Myocyte (in vitro differentiated cells): ENCODE measurements at places on chromosomes 6 and 20. TPM values are rescaled to one million over a fixed set of nuclear protein-coding genes. Genes with fewer than 3 reads are reported as not detected.

DNA sequence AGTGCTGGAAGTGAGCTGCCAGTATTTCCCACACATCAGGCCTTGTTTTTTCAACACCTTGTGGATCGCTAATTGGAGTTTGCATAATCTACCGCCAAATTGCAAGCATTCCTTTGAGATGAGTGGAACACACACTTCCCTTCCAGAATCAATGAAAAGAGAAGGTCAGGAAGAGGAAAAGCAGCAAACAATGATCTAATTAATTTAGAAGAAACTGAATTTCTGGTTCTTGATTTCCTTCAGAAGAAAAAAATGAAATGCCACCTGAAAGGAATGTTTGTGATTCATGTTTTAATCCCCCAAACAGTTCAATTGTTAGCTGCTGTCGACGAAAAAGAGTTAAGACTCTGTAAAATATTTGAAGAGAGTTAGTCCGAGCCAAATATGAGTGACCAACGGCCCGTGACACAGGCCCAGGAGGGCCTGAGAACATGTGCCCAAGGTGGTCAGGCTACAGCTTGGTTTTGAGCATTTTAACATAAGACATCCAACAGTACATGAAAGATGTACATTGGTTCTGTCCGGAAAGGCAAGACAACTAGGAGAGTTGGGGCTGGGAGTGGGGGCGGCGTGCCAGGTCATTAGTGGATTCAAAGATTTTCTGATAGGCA is 182.3 kb downstream of the MTFR2 start:
- DNase-seq, result no peak

DNA sequence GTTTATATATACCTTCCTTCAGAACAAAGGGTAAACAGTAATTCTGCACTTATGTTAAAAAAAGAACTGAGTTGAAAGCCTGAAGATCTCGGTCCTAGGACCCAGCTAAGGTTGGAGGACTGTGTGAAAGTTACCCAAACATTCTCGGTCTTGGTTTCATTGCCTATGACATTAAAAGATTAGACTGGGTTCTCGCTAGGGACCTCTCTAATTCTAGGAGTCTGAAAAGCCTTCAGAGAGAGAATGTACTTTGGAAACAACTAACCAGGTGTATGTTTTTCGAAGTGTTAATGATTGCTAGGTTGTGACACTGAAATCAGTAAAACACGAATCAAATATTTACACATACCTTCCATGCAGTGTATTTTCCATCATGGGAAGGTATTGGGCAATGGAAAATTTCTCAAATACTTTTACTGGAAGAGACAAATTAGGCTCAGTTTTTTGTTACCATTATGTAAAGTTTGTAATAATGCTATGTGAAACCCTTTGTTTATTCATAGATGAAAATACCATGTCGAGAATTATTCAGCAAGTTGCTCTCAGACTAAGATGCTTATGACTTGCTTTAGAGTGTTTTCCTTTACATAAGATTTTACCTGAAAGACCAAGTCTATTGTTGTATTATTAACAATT is 113.7 kb upstream of the LOC128125822 start:
- DNase-seq, result no peak

The ANKEF1 gene
- total RNA-seq, result 0.10 TPM in 1 of 2 replicates, not detected in the other

The SIGLEC1 gene
- 0.53 and 1.3 TPM in 2 replicates for total RNA-seq

DNA sequence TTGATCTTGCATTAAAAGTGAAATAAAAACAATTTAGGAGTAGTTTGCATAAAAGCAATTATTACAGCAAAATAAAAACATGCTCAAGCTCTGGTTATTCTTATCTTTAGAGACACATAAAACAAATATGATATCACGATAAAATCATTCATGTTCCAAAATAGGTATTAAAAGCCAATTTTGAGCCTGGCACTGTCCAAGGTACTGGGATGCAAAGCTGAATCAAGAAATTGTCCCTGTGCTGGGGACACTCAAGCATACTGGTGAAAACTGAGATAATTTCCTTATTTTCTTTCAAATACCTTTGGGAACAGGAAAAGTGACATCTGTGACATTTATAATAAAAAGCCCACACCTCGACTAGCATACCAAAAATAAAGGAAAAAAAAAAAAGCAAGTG is 931 bp upstream of the MTCL3 start:
- DNase-seq, result peak; percentile 46

DNA sequence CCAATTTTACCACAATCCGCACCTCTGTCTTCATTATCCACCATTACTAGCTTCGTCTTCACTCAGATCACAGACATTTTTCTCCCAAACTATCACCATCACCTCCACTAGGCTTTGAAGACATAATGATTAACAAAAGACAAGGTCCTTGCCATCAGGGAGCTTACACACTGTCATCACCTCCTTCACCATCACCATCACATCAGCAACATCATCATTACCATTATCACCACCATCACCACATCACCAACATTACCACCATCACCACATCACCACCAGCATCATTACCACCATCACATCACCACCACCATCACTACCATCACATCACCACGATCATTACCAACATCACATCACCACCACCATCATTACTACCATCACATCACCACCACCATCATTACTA is 4.4 kb upstream of the SLC22A7 start:
- no peak for DNase-seq

DNA sequence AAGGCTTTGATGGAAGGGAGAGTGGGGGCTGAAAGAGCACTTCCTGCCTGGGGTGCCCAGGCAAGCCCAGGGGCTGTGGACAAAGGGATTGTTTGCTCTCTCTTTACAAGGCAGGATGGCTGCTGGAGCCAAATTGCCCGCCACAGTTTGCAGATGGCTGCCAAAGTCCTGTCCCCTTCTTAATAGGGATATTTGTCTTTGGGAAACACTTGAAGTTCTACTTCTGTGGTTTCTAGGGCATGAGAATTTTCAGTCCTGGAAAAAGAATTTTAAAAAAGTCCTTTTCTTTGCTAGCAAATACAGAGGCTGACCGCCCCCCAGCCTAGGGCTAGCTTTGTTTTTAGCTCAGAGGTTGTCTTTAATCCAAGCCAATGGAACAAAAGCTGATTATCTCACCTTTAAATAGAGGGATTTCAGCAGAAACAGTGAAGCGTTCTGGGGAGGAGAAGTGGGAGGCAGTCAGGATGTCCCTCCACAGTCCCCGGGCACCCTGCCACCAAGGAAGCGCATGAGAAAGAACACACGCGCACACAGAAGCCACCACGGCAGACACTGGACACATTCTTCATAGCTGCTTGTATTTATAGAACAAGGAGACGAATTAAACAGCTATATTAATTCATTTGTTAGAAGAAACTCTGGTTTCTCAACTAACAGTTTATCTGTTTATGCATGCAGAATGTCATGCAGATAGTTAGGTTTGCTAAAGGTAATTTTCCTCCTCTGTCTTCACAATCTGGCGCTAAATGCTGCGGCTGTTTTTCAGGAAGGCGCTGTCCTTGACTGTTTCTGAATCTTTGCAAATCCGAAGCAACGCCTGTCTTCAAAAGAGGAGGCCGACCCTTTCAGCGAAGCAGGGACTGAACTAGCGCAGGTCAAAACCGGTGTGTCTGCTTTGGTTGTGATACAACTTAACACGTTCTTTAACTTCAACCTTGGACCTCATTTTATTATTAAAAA is 736.9 kb downstream of the QKI start:
- peak; percentile 12 for DNase-seq

The RBPJL gene
- total RNA-seq, result not detected in 2 replicates

The POPDC3 gene
- 98.0 and 129 TPM in 2 replicates for total RNA-seq

The RNF217 gene
- 31.3 and 34.2 TPM in 2 replicates for total RNA-seq

- no peak for DNase-seq
Measured at GRCh38 chr6:146884728-146885127, 286.0 kb downstream of the ADGB start.

The GABRR1 gene
- total RNA-seq, result not detected in 2 replicates

- no peak for DNase-seq
Measured at GRCh38 chr6:44650947-44651346, 263.4 kb downstream of the CDC5L start.

- DNase-seq, result peak; percentile 63
Measured at GRCh38 chr6:108837236-108837971, 10.8 kb upstream of the ARMC2 start.

- DNase-seq, result peak; percentile 53
Measured at GRCh38 chr6:113184291-113184690, 672.9 kb upstream of the MARCKS start.

The CLPSL2 gene
- not detected in 2 replicates for total RNA-seq

DNA sequence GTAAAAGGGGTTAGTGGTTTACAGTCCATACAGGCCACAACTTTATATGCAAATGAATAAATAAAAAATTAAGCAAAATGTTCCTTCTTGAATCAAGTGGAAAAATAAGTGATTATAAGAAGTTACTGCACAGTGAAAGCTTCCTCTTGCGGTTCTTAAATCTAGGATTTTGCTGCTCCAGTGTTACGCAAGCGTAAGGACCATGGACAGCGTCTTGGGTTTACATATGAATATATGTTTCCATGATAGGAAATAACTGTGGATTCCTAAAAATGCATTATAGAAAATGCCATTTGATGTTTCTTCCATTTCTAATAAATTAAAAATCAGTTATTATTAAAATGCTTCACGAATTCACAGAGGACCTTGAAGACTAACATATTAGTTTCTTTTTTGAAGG is 176.6 kb upstream of the POU3F2 start:
- peak; percentile 42 for DNase-seq

The MCCD1 gene
- total RNA-seq, result not detected in 2 replicates

GRCh38 chr6:31058128-31058894 is 48.0 kb downstream of the MUC22 start:
- DNase-seq, result peak; percentile 32

DNA sequence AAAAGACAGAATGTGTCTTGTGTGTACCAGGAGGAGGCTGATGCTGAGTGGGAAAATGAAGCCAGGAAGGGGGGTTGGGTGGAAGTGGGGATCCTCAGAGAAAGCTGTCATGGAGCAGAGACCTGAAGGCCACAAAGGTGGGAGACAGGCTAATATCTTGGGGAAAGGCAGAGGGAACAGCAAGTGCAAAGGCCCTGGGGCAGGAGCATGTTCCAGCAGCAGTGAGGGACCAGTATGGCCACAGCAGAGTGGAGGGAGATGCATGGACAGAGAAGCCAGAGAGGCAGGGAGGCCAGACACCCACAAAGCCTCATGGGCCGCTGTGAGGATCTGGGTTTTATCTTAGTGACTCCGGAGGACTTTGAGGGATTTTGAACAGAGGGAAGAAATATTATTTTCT is 254.2 kb upstream of the SULF2 start:
- no peak for DNase-seq

DNA sequence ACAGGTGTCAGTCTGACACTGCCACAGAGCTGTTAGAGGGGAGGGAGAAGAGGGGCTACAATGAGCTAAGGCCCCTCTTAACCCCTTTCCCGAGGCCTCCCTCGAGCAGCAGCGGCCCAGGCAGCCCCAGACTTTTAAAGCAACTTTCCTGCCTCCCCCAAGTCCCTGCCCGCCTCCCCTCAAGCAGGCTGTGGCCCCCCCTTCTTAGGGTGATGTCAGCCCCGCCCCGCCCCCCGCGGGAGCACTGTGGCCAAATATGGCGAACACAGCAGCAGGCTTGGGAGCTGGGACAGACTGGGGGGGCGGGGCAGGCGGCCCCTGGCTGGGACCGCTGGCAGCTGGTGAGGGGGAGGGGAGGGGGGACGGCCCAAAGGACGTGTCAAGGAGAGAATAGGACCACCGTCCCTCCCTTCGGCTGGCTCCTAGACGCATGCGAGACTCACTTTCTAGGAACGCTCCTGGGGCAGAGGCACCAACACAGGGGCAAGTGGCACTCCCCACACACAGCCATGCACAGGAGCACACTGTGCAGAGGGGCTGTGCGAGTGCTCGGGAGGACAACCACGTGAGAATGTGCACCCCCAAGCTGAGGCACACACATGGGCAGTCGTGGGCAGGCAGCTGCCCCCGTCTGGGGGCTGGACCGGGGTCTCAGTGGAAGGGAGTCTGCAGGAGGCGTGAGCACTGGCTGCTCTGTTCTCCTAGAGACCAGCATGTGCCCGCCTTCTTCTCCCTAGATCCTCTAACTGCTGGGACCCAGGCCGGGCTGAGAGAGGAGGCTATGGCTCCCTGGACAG is 6.7 kb downstream of the TEAD3 start:
- peak; percentile 94 for DNase-seq

- peak; percentile 85 for DNase-seq
Measured at GRCh38 chr6:41786451-41787218, 859 bp upstream of the TOMM6 start.

DNA sequence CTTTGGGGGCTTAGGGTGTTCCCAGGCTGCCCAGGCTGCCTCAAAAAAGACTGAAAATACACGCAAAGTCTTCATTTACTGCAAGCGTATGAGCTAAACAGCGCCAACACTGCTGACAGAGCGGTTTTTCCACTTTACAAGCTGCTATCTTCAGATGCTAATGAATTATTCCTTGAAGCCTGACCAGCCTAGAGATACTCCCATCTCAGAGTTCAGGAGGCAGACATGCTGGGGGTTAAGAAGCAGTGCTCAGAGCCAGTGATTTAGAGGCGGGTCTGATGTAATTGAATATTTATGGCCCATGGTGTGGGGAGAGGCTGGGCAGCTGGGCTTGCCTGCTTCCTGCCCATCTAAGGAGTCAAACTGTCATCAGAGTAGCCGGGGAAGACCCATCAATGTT is 241.4 kb downstream of the SLC24A3 start:
- peak; percentile 60 for DNase-seq

DNA sequence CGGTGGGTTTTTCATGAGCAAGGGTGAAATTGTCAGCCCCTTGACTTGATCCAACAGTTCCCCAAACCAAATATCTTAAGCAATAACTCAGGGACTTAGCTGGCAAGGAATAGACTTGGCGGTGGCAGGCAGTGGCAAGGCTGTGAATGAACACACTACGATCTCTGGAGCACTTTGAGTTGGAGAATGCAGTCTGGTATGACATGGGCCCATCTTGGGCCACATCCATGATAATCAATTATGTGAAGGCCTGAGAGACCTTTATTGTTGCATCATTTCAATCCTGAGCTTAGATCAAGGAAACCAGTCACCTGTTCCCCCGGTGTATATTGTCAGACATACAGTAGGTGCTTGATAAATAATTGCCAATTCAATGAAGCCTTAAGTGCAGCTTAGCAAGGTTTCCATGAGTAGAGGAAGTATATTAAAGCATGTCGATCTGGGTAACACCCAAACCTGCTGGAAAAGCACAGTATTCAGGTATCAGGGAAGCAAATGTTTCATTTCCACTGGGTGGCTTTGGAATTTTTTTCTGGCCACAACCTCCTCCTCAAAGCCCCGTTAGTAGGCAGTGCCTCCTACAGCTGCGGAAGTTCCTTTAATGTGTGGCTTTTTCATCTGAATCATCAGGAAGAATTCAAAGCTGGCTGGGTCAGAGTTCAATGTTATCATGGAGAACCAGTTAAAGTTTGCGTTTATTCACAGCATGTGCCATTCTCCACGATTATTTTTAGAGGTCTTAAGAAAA is 10.2 kb downstream of the CASS4 start:
- peak; percentile 86 for DNase-seq

- no peak for DNase-seq
Measured at GRCh38 chr6:100173211-100173610, 179.2 kb upstream of the MCHR2 start.

GRCh38 chr20:41072190-41072863 is 43.7 kb downstream of the TOP1 start:
- DNase-seq, result peak; percentile 50

The KDM1B gene
- total RNA-seq, result 13.9 and 18.5 TPM in 2 replicates

GRCh38 chr6:19715167-19715551 is 122.0 kb upstream of the ID4 start:
- no peak for DNase-seq
